DMS79 (cell line): ENCODE measurements at places on chromosomes 16 and 17.

DNA sequence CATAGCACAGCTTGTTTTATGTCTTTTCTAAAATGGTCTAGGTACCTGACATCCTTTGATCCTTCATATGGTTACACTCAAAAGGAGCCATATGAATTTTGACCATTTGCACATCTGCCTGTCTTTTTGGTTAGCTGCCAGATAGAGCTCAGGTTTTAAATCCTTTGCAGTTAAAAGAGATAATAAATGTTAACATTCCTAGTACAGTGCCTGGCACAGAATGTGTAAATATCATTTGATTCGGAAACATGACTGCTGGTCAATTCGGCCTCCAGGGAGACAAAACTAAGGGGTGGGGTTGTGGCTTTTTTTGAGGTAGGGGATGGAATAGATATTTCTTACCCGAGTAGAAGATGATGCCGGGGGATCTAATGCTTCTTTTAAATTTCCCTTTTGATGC lies 64.2 kb downstream of the FTO start:
- DNase-seq, result no peak

GRCh38 chr16:49013727-49014080 lies 267.9 kb downstream of the CBLN1 start:
- DNase-seq, result no peak

DNA sequence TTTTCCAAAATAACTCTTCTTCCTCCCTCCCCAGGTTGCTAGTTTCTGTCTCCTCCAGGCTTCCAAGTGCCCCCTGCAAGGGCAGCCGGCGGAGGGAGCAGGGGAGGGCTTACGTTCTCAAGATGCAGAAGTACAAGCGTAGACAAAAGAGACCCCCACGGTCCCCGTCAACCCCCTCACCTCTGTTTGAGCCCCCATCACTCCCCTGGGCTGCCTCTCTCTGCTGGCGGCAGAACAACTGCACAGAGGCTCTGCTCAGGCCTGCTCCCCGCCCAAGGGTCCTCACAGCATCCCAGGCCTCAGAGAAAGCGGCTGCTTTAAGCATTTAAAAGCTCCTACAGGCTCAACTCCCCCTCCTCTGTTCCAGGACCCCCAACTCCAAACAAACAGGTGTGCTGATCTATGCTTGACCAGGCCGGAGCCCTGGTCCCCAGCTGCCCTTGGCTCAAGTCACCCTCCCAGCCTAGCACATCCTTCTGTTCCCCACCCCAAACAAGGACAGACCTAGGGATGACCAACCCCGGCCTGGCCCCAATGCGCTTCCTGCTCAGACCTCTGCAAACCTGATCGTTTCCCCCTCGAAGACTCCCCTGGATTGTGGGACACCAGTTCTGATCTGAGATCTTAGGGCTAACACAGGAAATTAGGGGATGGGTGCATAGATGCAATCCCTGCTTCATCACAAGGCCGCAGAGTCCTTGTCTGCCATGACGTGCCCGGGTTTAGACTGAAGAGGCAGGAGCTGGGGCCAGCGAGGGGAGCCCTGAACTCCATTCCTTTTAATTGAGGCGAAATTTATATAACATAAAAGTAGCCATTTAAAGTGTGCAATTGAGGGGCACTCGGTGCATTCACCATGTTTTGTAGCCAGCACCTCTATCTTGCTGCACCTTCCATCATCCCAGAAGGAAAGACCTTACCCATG lies 17.2 kb upstream of the RBFOX3 start:
- DNase-seq, result no peak

- no peak for DNase-seq
Observed at GRCh38 chr16:53704445-53704813, 473 bp downstream of the FTO start.

DNA sequence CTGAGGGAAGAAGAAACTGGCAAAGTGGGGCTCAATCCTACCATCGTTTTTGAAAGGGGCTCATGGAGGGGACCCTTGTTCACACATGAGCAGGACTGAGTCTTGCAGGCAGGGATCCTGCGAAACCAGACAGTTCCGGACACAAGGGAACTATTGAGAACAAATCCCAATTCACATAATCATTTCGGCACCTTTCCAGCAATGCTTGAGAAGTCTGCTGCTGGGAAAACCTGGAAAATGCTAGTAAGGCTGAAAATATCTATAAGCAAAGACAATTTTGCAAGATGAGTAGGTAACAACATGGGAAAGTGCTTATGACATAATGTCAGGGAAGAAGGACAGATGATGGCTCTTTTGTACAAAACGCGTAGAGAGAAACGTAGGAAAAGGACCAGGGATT lies 52.1 kb upstream of the BPTF start:
- no peak for DNase-seq

DNA sequence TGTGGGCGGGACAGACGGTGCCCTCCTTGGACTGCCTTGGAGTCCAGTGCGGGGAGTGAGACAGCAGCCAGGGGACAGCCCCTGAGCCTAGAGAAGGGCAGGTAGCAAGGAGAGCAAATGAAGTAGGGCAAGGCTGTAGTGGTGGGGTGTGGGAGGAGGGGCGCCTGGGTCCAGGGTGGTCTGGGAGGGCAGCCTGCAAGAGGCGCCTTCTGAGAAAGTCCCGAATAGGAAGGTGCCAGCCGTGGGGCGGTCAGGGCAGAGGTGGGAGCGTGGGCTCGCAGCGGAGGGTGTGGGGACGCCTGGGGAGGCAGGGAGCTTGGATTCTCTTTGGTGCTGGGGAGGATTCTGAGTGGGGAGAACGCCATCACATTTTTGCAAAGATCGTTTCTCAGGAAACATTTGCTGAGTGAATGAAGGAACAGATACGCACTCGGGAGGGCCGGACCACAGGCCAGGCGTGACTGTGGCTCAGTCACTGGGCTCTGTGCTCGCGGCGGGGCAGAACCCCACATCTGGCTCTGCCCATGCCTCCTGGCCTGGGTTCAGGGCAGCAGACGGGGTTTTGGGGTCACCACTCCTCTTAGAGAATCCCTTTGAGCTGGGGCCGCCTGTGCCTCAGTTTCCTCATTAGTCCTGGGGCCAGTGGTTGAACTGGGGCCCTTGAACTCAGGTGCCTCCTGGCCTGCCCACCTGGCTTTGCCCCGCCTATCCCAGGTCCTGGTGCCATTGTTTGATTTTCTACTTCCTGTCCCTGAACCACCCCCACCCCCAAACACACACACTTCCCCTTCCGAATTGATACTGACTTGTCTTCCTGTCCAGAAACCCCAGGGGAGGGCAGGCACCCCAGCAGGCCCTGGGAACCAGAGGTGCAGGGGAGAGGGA lies 4.2 kb downstream of the SNN start:
- DNase-seq, result no peak

DNA sequence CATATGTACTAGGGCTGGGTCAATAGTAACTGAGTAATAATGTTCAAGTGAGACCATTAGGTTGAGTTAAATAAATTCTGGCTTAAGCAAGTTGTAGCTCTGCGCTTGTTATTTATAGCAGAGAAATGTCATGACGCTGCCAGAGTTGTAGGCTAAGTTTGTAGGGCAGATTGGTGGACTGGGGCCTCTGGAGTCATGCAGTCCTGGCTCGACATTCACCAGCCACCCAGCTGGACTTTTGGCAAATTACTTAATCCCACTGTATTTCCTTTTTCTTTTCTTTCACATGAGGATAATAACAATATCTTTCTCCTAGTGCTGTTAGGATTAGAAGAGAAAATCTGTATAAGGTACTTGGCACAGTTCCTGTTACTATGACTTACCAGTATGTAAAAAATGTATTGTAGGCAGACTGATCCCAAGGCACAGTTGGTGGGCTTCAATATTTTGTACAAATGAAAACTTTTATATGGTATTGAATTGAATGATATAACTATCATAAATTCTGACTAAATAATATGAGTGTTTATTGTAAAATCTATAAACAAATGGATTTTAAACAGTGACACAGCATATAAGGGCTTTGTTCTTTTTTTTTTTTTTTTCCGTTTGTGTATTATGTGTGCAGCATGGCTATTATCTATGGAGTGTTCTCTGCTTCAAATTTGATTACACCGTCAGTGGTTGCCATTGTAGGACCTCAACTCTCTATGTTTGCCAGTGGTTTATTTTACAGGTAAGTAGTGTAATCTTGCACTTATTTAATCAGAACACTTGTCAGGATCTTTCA lies 2.6 kb downstream of the MFSD11 start:
- DNase-seq, result no peak

- DNase-seq, result no peak
Observed at GRCh38 chr17:81821603-81822311, 11.3 kb downstream of the MCRIP1 start.

DNA sequence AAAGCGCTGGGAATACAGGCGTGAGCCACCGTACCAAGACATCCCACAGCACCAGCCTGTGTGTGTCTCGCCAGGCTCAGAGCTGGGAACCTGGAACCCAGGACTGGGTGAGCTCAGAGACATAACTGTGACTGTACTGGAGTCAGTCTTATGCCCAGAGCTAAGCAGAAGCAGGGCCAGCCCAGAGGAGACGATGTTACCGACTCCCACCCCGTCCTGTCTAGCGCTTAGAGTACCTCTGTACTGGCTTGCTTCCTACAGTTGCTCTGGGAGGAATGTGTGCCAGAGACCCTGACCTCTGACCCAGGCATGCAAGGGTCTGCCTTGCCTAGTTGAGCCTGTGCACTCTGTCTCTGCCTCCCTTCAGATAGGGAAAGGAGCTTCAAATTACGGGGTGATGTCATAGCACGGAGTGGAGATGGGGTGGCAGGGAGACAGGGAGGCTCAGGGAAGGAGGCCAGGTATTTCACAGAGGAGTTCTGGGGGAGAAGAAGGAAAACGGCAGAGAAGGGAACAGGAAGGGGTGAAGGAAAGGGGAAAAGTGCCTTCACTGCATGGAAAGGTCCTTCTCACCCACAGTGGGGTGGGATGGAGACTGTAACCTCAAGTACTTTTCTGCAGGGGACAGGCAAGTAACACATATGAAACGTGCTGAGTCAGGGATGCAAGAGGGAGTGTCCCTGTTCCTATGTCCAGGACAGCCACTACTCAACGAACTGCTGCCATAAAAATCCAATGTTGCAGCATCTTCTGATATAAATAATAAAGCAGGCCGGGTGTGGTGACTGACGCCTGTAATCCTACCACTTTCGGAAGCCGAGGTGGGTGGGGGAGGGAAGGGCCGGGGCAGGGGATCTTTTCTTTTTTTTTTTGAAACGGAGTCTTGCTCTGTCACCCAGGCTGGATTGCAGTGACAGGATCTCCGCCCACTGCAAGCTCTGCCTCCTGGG lies 5.8 kb upstream of the ARMC5 start:
- no peak for DNase-seq

DNA sequence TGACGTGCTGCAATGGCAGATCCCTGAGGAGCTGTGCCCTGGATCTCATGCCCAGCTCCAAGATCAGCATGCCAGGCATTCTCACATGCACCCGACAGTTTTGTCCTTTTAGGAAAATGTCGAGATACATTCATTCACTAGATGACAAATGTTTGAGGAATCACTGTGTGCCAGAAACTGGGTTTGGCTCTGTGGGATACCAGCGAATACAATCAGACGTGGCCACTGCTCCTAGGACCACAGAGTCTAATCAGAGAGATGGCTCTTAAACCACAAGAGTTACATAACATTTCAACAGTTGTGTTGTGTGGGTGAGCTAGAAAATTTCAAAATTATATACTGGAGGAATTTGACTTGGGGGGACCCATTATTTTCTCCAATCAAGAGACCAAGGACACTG lies 579.7 kb downstream of the CDH13 start:
- no peak for DNase-seq

DNA sequence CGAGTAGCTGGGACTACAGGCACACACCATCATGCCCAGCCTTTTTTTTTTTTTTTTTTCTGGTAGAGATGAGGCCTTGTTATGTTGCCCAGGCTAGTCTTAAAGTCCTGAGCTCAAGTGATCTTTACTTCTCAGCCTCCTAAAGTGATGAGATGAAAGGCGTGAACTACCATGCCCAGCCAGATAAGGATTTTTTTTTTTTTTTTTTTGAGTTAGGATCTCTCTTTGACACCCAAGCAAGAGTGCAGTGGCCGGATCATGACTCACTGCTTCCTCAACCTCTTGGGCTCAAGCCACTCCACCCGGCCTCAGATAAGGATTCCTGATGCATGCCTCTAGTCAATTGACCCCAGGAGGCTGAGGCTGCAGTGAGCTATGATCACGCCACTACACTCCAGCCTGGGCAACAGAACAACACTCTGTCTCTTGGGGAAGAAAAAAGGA lies 11.2 kb upstream of the PLEKHG4 start:
- no peak for DNase-seq

GRCh38 chr17:72766761-72767356 lies 325.6 kb downstream of the SLC39A11 start:
- no peak for DNase-seq

GRCh38 chr16:72124148-72124547 lies 30.5 kb downstream of the DHX38 start:
- DNase-seq, result no peak

- DNase-seq, result no peak
Observed at GRCh38 chr17:69878661-69879060, 196.4 kb upstream of the KCNJ16 start.

GRCh38 chr17:73234736-73235135 lies 26.9 kb downstream of the CPSF4L start:
- DNase-seq, result no peak

- no peak for DNase-seq
Observed at GRCh38 chr17:82061047-82061925, 4.3 kb downstream of the DUS1L start.

DNA sequence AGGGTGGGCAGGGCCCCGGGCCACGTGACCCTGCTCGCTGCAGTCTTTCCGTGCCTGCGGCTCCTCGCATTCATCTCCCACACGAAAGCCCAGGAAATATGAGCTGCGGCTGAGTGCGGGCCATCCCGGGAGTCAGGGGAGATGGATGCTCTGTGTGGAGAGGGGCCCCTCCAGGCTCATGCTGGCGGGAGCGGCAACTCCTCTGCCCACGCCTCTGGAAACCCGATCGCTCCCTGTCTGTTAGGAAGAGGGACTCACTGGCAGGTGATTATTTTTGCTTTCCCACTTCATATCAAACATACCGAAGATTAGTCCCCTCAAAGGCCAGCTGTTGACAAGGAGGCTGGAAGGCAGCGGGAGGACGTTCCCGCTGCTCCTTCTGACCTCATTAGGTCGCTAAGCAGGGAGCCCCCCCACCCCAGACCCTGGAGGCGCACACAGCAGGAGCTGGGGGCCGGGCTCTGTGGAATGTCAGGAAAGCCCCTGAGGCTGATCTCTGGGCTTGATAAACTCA lies 228.5 kb downstream of the FOXL1 start:
- DNase-seq, result no peak

- DNase-seq, result no peak
Observed at GRCh38 chr17:58537266-58537665, 22.8 kb upstream of the MTMR4 start.
